ENCODE measurements at places on chromosomes 6 and 20. TPM values are rescaled to one million over a fixed set of nuclear protein-coding genes. Genes with fewer than 3 reads are reported as not detected.

DNA sequence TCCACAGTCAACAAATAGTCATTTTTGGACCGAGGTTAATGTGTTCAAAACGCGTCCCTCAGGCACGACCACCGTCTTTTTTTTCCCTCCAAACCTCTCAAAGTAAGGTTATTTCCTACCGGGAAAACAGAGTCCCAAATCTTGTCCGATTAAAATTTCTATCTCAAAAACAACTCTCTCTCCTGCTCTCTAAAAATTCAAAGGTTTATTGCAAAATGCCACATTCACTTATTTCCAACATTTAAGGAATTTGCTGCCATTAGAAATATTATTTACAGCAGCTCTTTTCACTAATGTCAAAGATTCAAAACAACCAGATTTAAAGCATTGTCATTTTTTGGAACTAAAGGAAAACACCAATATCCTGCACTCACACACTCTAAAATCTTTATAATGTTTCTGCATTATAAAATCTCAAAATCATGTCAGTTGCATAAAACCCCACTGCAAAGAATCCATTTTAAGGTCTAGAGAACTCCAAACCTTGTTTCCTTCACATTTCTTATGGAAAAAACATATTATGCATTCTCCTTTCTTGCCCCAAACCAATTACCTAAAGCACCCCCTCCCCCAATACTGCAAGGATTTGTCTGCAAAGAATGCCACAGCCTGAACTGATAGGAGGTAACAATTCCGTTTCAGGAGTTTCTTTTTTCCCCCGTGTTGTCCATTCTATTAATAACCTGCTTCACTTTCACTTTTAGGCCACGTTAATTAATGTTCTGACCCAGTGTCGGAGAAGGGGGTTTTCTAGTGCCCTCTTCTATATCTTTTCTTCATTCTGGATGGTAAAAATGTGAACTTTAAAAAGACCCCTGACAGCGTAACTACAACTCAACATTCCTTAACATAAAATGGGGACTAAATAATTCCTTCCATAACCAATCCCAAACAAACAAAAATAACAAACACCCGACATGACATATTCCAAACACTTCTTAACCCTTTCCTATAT lies 1.4 kb downstream of the NRN1 start:
- no peaks in the 10 kb centered on the region for H3K36me3 ChIP-seq
- no peak overlapping the region for H3K27ac ChIP-seq
- DNase-seq: peak; percentile 45
- peaks cover 100% of the 10 kb centered on the region for H3K27me3 ChIP-seq
- H3K4me3 ChIP-seq: peak overlapping the region; percentile 58

DNA sequence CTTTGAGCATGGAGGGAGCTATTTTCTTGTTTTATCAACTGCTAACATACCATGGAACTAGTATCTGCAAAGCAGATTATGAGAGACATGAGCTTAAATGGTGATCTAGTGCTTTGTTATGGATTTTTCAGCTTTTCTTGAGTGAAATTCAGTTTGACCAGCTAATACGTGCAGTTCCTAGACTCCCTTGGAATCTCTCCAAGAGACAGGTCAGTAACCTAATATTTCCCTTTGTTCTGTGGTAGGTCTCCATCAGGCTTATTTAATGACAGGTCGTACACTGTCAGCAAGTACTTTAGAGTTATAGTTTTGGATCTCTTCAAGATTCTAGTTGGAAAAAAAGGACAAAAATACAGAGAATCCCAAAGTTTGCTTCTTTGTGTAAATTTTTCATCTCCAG lies 43.9 kb downstream of the HDAC2 start:
- no peaks in the 10 kb centered on the region for H3K36me3 ChIP-seq
- H3K4me1 ChIP-seq: no peaks in the 10 kb centered on the region
- no peak overlapping the region for H3K27ac ChIP-seq
- no peak overlapping the region for H3K4me3 ChIP-seq

GRCh38 chr6:156689656-156690055 lies 87.5 kb upstream of the ARID1B start:
- no peak for DNase-seq
- peaks cover 10% of the 10 kb centered on the region for H3K4me1 ChIP-seq
- H3K27ac ChIP-seq: no peak overlapping the region
- H3K36me3 ChIP-seq: no peaks in the 10 kb centered on the region

- no peaks in the 10 kb centered on the region for H3K36me3 ChIP-seq
- peaks cover 25% of the 10 kb centered on the region for H3K4me1 ChIP-seq
- peak overlapping the region; percentile 70 for H3K4me3 ChIP-seq
- DNase-seq: peak; percentile 93
- no peaks in the 10 kb centered on the region for H3K27me3 ChIP-seq
These were observed 3.6 kb upstream of the GPSM3 start for GRCh38 chr6:32195902-32196681.

HCRTR2 gene
- total RNA-seq: not detected

TFAP2A gene
- 0.39 TPM for total RNA-seq

DAAM2 gene
- 2.1 TPM for total RNA-seq

HIVEP2 gene
- 2.0 TPM for total RNA-seq

OR5V1 gene
- total RNA-seq: not detected

RAD21L1 gene
- not detected for total RNA-seq
